ENCODE measurements at places on chromosomes 16 and 17. TPM values are rescaled to one million over a fixed set of nuclear protein-coding genes. Genes with fewer than 3 reads are reported as not detected.

AIPL1 gene
- total RNA-seq = not detected

TMIGD1 gene
- total RNA-seq = not detected

TSEN54 gene
- total RNA-seq = 52.1 TPM

DNA sequence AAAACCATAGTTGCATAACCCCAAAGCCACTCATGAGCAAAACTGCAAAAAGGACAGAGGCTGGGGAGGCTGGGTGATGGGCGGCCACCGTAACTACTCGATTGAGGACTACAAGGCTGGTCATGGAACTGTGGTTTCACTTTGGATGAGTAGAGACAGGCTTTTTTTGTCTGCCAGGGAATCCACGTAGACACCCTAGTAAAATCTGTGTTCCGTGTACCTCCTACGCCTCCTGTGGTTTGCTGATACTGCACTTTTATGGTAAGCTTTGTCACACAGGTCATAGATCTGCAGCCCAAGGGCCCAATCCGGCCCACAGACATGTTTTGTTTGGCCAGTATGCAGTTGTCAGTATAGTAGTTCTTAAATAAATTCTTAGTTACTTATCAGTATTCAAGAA is 2.2 kb upstream of the TLCD3B start:
- no peaks in the 10 kb centered on the region for H3K36me3 ChIP-seq
- DNase-seq = no peak
- H3K4me3 ChIP-seq = no peak overlapping the region
- peaks cover under 1% of the 10 kb centered on the region for H3K4me1 ChIP-seq
- peaks cover 76% of the 10 kb centered on the region for H3K27me3 ChIP-seq

TEKT5 gene
- not detected for total RNA-seq

DNA sequence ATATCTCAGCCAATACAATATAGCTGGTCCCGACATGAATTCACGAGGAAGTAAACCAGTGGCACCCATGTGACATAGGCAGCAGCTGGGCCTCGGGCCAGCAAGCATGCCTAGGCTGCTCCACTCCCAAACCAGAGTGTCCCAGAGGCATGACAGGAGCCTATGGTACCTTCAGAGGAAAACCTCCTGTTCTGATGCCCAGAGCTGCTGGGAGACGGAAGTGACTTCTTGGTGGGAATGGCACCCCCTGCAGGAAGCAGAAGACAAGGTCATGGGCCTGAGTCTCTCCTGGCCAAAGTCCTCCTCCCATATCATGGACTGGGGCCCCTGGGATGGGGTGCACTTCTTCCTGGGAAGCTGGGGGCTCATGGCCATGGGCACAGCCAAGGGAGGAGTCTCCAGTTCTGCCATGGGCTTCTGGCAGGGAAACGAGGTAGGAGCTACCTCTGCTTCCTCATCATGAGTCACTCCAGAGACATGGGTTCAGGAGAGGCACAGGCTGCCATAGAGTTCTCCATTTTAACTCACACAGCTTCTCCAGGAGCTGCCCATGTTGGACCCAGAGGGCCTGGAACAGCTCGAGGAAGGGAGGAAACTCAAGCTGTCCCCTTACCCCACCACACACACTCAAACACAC is 13.4 kb downstream of the FBF1 start:
- no peaks in the 10 kb centered on the region for H3K4me1 ChIP-seq
- no peaks in the 10 kb centered on the region for H3K36me3 ChIP-seq
- H3K4me3 ChIP-seq = no peak overlapping the region
- peak; percentile 13 for DNase-seq
- no peak overlapping the region for H3K27ac ChIP-seq

LIMD2 gene
- 8.0 TPM for total RNA-seq

DNA sequence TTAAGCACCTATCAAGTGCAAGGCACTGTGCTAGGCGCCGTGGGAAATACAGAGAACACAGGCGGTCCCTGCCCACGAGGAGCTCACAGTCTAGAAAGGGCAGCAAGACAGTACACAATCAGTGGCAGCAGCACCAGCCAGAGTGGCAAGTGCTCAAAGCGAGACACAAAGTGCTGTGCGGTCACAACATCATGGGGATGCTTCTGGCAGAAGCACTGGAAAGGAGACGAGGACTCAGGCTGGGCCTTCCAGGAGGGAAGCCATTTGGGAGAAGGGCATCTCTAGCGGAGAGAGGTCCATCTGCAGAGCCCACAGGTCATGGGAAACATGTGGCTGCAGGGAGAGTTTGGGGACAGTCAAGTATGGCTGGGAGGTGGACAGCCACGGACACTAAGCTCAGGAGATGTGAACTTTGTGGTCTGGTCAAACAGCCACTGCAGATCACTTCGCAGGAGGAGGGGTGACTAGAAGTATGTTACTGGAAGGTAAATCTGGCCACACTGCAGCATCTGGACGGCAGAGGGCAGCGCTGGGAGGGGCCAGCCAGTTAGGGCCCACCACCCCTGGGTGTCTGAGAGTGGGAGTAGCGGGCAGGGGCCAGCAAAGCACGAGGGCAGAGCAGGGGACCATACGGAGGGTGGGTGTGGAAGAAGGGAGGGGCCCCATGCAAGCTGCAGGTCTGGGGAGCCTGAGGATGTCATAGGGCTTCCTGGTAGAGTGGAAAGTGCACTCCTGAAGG is 71.1 kb downstream of the N4BP1 start:
- peak; percentile 55 for DNase-seq
- H3K27ac ChIP-seq = peak overlapping the region; percentile 45
- H3K27me3 ChIP-seq = no peaks in the 10 kb centered on the region
- H3K4me3 ChIP-seq = no peak overlapping the region

TLCD2 gene
- total RNA-seq = 5.9 TPM

GRCh38 chr17:58250344-58251011 is 12.1 kb downstream of the LPO start:
- no peak for DNase-seq
- no peak overlapping the region for H3K27ac ChIP-seq
- no peaks in the 10 kb centered on the region for H3K4me1 ChIP-seq
- H3K27me3 ChIP-seq = peaks cover 90% of the 10 kb centered on the region
- H3K36me3 ChIP-seq = no peaks in the 10 kb centered on the region
- no peak overlapping the region for H3K4me3 ChIP-seq

DNA sequence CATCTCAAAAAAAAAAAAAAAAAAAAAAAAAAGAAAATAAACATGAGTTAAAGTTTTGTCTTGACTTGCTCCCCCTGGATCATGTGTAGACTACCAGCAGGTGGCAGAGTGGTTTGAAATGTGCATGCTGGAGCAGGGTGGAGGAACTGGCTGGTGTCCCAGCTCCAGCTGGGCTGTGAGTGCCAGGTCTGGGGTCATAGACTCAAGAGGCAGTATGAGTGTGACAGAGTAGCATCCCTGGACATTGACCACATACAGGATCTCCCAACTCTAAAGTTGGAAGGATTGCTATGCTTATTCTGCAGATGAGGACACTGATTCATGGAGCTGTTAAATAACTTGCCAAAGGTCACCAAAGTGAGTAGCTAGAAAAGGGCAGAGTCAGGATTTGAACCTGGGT is 198.0 kb upstream of the MPHOSPH6 start:
- H3K4me3 ChIP-seq = no peak overlapping the region
- DNase-seq = peak; percentile 24
- no peaks in the 10 kb centered on the region for H3K36me3 ChIP-seq
- H3K27ac ChIP-seq = no peak overlapping the region

DNA sequence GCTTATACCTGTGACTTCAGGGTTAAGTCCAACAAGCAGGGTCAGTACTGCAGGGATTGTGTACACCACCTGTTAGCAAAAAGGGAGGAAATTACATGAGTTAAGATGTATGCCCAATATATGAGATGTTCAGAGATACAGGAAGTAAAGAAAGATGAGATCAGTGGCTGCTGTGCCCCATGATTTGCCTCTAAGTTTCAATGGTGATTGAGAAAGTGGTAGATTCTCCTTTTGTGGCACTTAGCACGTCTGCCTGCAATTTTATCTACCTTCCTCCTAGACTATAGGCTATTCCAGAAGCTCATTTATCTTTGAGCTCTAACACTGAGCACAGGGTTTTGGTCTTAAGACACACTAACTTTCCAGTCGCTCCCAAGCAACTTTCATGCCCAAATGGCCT is 3.6 kb downstream of the TMEM220 start:
- peaks cover 14% of the 10 kb centered on the region for H3K4me1 ChIP-seq
- peaks cover 18% of the 10 kb centered on the region for H3K27me3 ChIP-seq
- peaks cover 5% of the 10 kb centered on the region for H3K36me3 ChIP-seq
- no peak overlapping the region for H3K27ac ChIP-seq

KRT40 gene
- not detected for total RNA-seq

DNA sequence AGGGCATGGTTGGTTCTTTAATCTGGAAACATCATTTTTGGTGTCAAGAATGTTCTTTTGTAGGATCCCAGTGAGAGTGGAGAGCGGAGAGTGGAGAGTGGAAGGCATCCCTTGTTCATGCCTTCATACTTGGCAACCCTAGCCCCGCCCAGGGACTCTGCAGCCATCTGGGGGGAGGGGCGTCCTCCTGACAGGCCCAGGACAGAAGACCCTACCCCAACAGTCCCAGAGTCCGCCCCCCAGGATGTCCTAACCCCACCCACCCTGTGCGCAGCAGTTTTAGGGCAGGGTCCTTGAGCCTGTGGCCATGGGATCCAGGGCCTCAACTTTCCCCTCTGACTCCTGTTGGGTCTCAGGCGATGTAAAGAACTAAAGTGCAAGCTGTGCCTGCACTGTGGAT is 4.5 kb downstream of the SLC26A11 start:
- H3K36me3 ChIP-seq = peaks cover 5% of the 10 kb centered on the region
- DNase-seq = no peak
- H3K27ac ChIP-seq = no peak overlapping the region

GRCh38 chr16:58001781-58002415 is 691 bp downstream of the USB1 start:
- H3K4me3 ChIP-seq = peak overlapping the region; percentile 98
- H3K4me1 ChIP-seq = peaks cover 30% of the 10 kb centered on the region
- H3K36me3 ChIP-seq = peaks cover 49% of the 10 kb centered on the region
- no peak for DNase-seq

DNA sequence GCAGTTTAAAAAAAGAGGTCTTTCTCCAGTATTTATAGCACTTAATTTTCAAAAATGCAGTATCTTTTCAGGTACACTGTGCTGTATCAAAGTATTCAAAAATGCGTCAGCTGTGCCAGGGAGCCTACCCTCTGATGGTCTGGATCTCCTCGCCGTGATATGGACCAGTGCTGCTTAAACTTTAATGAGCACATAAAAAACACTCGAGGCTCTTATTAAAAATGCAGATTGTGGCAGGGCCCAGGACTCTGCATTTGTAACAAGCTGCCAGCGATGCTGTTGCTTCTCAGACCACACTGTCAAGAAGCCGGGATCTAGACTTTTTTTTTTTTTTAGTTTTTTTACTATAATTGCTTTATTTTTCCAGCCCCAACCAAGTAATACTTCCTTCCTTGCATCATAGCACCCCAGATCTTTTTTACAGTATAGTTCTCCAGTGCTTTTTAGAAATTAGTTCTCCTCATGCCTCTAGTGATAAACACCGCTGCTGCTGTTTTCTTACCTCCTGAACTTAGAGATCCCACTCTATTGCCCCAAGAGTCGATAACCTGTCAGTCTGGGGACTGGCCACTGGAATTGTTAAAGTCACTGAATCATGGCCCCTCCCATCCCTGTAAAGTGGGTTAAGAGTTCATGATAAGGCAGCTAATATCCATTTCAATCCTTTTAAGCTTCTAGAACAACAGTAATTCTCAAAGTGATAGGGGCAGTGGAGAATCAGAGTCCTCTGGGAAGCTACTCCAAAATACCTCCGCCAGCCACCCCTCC is 1.6 kb upstream of the SMARCD2 start:
- peaks cover 43% of the 10 kb centered on the region for H3K36me3 ChIP-seq
- no peak for DNase-seq
- no peak overlapping the region for H3K27ac ChIP-seq
- peaks cover 11% of the 10 kb centered on the region for H3K4me1 ChIP-seq

RNF112 gene
- 0.61 TPM for total RNA-seq

All from Calu3 (cell line).